Caudate nucleus (tissue), 63 donors: ENCODE measurements at places on chromosomes 1 and 21.

DNA sequence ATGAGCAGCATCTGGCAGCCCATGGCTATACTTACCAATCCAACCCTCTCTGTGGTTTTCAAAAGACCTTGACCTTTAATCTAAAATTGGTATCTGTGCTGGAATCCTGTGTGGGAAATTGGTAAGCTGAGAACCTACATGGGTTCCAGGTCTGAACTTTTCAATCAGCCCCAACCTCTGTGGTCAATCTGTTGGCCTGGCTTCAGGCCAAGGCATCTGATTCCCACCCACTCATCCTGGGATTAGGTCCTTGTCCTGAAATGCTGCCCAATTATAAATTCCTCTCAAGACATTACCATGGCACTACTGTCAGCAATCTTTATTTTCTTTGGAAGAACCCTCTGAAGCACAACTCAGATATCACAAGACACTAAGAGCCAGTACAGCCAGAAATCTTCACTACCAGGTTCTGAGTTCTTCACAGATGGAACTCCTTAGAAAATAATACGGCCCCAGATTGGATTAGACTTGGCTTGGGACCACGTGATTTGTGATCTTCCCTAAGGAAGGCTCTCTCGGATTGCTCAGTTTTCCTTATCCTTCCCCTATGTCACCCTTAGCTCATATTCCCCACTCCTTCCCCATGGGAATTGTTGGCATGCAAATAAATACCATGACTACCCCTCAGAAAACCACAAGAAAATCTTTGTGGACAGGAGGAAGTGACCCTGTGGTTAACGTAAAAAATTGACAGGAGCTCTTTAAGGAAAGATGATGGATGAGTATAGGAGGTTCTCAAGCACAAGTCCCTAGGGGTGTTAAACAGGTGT, 207.9 kb upstream of the ST6GALNAC5 start:
- no peak for DNase-seq

- no peak for DNase-seq
Observed at GRCh38 chr21:44429894-44430293, 25.4 kb upstream of the LRRC3 start.

GRCh38 chr1:16324456-16324890, 27.8 kb downstream of the FBXO42 start:
- no peak for DNase-seq

DNA sequence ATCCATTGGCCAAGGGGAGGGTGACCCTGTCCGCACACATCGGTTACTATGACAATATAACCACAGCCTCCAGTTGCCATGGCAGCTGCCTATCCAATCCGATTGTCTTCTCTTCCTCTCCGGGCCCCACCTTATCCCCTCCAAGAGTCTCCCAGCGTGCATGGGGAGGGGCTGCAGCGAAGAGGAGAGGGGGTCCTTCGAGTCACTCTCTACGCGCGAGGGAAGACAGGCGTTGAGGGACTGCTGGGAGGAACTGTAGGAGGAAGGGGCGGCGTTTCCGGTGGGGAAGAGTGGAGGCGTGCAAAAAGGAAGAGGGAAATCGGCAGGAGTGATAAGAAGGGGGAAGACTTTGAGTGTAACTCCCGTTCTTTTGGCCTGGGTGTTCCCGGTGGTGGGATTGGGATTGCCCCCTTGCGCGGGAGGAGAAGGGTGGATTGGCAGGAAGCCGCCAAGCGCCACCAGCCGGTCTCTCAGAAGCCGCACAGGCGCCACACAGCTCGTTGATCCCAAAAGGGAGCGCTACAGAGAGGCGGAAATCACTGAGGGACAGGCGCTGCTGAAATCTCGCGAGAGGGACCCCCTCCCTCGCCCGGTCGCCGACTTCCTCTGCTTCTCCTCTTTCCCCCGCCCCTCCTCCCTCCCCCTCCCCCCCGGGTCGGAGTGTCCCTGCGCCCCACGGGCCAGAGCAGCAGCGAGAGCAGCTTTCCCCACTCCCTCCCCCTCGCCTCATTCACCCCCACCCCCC, 384 bp upstream of the SMG7 start:
- DNase-seq = peak; percentile 96

GRCh38 chr1:15413563-15414444, 4.1 kb downstream of the EFHD2 start:
- no peak for DNase-seq

- DNase-seq = no peak
Observed at GRCh38 chr1:42750041-42750440, 10.0 kb upstream of the CLDN19 start.

- no peak for DNase-seq
Observed at GRCh38 chr21:24127651-24128050, 1479.6 kb downstream of the MRPL39 start.

- no peak for DNase-seq
Observed at GRCh38 chr1:196306421-196306820, 301.8 kb downstream of the KCNT2 start.

- no peak for DNase-seq
Observed at GRCh38 chr1:54399765-54400164, 6.4 kb downstream of the SSBP3 start.

GRCh38 chr1:156176610-156177210, 17.2 kb upstream of the SLC25A44 start:
- no peak for DNase-seq

DNA sequence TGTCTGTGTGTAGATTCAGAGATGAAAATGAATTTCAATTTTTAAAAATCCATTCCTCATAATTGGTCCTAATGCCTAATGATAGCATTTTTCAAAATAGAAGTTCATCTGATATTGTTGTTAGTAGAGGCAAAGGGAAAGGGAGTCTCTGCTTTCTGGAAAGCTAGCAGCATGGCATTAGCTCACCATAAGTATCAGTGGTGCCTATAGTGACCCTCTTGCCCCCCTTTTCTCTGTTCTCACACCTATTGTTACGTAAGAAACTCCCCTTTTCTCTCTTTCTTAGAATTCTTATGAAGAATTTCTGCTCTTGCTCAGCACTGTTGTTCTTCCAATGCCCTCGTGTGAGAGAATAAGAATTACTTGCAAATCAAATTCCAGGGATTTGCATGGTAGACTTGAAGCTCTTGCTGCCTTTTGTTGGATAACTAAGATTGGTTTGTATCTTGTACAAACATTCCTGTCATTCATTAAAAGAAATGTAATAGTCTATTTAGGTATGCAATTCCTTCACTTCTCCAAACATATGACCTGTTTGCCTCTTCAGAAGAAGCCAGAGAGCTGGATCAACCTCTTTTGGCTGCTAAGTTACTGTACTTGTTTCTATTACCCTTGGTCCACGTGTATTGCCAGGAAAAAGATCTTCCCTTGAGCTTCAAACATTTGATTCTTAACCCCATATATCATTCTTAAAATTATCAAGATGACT, 69.2 kb upstream of the MAGI3 start:
- no peak for DNase-seq

- DNase-seq = no peak
Observed at GRCh38 chr1:244881552-244882280, 17.4 kb upstream of the HNRNPU start.

GRCh38 chr1:181127898-181128453, 39.5 kb downstream of the IER5 start:
- DNase-seq = no peak

DNA sequence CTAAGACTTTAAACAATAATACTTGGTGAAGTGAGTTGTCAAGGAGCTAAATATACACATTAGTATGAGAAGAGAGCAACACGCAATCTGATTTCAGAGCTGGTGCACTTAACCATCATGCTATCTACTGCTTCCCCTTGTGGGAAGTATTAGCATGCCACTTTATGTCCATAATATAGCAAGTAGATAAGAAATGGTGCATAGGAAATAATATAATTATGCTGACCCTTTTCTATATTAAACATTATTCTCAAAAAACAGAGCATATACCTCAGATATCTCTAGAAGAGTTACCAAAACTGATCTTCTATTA, 63.4 kb downstream of the MAGI3 start:
- DNase-seq = no peak

GRCh38 chr21:45043541-45044020, 30.8 kb upstream of the ADARB1 start:
- no peak for DNase-seq

DNA sequence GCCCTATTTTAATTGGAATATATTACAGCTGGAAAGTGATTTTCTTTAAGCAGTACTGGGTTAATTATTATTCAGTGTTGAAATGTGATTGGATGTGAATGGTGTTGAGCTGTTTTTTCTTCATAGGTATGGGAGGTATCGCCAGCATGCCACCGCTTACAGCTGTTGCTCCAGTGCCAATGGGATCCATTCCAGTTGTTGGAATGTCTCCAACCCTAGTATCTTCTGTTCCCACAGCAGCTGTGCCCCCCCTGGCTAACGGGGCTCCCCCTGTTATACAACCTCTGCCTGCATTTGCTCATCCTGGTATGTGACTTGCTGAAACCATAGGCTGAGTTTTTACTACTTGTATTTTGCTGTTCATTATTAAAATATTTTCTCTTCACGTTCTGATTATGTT, 107.7 kb downstream of the ITSN1 start:
- no peak for DNase-seq

GRCh38 chr1:60255565-60255964, 182.0 kb upstream of the C1orf87 start:
- DNase-seq = no peak

- no peak for DNase-seq
Observed at GRCh38 chr1:165852871-165853270, 25.5 kb downstream of the UCK2 start.

- DNase-seq = no peak
Observed at GRCh38 chr1:224779536-224779935, 149.9 kb upstream of the DNAH14 start.

GRCh38 chr1:210697185-210697584, 368.5 kb downstream of the HHAT start:
- no peak for DNase-seq

DNA sequence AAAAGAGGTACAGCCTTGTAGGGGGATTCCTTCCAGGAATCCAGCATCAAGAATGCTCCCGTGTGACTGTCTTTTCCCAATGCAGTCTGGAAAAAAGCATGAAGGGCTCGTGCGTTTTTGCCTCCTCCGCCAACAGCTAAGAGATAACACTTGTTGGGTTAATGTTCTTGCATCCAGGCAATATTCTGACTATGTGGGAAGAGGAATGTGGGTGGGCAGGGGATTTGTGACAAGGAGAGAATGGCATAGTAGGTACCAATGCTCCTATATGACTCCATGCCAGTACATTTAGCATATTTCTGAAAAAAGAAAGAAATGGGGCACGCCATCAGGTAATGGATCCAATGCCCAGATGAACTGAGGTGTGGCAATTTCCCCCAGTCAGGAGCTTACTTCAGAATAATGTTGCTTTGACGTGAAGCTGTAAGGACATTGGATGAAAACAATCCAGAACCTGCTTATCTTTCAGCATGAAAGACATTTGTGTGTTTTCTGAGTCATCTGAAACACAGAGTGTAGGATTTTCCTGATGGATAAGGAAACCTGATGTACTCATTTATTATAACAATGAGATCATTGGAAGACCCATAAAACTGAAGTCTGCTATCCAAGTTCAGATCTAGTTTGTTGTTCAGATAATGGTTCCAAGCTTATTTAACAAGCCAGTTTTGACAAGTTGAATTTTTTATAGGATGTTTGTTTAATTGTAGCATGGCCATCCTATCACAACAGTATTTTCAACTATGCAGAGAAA, 105.5 kb downstream of the LYPLAL1 start:
- no peak for DNase-seq

DNA sequence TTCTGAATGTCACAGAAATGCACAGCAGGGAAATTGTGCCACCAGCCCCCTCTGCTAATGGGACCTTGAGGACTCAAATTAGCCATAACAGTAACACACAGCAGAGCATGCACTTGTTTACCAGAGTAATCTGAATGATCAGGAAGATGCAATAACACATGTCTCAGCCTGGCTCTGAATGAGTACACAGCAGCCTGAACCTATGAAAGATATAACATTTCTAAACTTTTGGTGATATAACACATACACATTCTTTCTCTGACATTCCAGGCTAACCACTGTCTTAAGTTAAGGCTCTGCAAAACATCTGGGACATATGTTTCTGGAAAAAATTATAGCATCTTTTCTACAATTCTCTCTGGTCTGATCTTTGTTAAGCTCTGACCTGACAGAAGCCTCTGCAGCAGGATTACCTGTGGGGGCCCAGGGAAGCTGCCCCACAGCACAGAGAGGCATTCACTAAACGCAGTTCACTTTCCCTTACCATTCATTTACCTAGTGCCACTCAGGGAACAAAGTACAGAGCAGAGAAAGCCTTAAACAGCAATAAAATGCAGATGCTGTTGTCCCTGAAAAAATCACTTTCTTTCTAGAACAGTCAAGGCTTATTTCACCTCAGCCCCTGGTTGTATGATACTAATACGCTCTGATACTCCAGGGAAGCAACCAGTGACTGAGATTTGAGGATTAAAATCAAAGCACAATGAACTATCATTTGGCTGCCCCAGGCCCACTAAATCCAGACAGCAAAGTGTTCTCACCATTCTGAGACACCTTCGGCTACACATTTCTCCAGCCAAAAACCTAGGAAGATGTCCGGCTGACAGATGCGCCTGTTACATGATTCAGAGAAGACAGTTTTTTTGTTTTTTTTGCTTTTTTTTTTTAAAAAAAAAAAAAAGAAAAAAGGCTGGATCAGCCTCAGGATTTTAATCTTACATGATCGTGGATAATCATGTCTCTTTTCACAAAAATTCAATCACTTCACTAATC, 54.0 kb upstream of the CNN3 start:
- DNase-seq = no peak

DNA sequence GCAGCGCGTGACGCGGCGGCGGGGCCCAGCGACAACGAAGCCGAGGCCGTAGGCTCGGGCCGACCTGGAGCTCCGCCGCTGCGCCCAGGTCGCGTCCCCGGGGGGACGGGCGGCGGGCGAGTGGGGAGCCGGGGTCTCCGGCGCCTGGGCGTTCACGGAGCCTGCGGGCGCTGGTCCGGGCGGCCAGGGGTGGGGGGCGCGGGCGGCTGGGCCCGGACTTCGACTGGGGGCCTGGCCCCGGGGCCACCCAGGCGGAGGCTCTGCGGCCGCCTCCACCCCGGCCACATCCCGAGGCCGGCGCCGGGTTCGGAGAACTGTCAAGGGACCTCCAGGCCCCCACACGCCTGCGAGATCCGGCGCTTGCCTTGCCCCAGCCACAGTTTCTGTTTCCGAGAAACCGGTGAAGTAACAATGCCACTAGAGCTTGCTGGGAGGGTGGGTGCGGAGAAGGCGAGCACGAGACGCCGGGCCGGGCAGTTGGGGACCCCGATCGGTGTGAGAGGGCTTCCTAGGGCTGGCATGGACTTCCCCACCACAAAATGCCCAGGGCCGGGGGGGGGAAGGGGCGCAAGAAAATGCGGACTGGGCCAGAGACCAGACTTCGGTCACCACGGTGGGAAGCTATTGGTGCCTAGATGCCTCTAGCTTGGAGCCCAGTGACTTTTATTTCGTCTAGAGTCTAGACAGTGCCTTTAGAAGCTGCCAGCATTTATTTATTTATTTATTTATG, 501 bp downstream of the FBXO6 start:
- no peak for DNase-seq

GRCh38 chr1:231952154-231952553, 325.6 kb downstream of the DISC1 start:
- DNase-seq = no peak

- DNase-seq = no peak
Observed at GRCh38 chr1:21117597-21118001, 59.1 kb downstream of the EIF4G3 start.

GRCh38 chr1:234484218-234484617, 5.2 kb upstream of the TARBP1 start:
- DNase-seq = no peak
